ENCODE measurements at places on chromosomes 3 and 15.

DNA sequence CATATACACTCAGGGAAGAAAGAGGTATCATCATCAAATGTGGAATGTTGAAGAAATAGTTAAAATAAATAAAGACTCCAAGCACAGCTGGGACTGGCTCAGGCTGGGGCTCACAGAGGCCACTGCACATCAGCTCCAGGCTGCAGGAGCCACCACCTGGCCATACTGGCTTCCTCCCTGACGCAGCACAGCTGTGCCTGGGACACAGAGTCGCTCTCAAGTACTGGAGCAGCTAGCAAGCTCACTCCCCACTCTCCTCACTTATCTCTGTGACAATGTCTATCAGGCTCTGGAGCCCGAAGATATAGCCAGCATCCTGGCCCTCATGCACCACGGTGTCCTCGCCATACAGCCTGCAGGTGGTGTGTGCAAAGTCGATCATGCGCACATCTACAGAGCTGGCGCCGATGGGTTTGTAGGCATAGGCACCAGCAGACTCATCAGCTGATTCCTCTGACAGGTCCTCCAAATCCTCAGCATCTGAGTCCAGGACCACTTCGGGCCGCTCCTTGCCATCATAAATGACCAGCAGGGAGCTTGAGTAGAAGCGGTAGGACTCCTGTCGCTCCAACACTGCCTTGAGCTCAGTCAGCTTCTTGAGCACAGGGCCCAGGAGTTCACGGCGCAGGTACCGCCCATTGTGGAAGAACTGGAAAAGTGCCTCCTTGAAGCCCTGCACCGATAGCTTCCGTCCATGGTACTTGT lies 2.5 kb upstream of the NCKIPSD start:
- DNase-seq = no peak

DNA sequence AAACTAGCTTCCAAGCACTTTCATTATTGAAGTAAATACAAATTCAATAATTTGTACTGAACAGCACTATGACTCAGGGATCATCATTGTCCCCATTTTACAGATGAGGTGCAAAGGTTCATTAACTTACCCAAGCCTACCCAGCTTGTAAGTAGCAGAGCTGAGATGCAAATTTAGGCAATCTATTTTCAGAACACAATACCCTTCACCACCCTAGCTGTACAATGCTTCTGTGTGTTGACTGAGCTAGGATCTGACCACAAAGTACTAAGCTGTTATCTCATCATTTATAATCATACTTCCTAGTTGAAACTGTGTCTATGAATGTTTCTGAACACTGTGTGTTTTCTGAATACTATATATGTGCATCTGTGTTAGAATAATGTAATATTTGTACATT lies 3.2 kb upstream of the ILDR1 start:
- DNase-seq = no peak

- DNase-seq = no peak
Measured at GRCh38 chr15:43346305-43346704, 15.9 kb upstream of the LCMT2 start.

GRCh38 chr15:73711526-73711925 lies 27.3 kb downstream of the CD276 start:
- DNase-seq = no peak

DNA sequence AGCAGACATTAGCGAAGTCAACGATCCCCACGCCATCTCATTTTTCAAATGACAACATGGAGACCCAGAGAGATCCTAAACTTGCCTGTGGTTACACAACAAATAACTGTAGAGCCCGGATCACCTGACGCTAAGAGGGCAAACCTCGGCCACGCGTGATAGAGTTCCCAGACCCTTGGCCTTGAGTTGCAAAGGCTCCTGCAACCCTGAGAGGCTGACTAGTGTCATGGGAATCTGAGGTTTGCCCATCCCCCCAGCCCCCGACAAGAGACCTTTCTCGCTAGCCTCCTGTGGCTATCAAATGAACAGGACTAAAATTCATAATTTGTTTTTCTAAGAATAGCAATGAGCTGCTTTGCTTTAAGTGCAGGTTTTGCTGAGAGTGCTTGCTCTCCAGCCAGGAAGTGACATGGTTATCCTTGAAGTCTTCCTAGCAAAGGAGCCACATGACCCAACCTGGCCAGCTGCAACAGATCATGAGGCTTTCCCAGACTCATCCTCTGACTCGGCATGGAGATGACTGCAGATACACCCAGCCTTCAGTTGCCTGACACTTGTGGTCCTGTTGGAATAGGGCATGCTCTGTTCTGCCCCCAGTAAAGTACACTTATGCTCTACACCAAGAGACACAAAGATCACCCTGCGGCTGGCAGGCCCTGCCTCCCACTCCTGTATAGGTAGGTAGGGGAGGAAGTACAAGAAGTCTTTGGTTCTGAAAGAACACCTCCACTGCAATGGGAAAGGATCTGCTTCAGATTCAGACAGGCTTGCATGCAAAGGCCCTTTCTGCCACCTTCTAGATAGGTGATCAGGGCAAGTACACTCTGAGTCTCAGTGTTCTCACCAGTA lies 36.0 kb downstream of the MCF2L2 start:
- DNase-seq = no peak

DNA sequence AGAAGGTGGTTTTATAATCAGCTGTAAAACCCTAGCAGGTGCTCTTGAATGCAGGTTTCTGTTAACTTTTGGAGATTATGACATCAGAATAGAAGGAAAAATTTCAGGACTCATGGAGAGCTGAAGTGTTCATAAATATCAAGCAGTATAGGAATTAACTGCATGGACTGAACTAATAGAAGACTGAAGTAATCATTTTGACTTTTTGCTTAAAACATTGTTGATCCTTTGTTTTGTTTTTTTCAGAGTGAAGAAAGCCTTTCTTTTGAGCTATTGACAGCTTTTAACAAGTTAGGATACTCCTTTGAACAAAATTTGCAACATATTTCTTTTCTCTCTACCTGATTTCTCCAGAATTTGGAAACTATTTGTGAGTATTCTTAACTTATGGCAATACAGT lies 70.6 kb upstream of the DAZL start:
- no peak for DNase-seq

DNA sequence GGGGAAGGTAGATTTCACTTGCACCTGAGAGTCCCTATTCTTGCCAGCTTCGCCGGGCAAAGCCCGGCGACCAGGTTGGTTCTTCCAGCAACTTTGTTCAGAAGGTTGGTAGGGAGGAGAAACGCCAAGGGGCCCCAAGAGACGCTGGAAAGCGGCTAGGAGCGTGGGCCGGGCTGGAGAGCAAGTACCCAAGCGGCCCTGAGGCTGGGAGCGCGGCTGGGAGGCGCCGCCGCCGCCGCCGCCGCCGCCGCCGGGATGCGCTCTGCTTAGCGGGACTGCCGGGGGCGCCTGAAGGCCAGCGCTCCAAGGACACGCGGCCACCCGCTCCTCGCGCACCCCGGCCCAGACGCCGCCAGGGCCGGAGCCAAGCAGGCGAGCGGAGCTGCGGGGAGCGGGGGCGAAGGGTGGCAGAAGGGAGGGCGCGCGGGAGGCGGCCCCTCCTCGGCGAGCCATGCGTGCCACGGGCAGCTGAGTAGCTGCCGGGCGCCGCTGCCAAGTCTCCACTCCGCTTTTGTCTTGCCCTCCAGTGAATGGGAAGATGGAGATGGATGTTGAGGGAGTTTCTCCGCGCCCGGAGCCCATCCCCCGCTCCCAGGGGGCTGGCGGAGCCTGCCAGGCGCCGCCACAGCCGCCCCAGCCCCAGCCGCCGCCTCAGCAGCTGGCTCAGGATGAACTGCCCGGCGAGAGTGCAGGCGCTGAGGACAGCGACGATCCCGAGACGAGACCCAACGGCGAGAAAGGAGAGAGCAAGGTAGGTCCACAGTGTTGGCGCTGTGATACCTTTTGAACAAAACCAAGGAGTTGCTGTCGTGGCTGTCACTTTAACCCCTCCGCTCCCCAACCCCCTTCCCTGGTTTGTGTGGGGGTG lies 227.4 kb upstream of the AZI2 start:
- peak; percentile 42 for DNase-seq

DNA sequence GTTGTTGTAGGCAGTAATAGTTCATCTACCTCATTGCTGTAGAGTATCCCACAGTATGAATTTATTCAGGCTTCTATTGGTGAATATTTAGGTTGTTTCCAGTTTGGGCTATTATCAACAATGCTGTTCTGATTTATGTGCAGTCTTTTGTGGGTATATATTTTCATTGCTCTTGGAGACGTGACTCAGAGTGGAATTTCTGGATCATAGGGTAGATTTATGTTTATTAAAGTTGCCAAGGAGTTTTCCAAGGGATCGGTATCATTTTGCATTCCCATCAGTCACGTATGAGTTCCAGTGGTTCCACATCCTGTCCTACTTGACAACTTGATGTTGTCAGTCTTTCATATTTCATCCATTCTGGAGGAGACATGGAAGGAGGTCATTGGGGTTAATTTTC lies 8.4 kb upstream of the HRH1 start:
- DNase-seq = no peak

DNA sequence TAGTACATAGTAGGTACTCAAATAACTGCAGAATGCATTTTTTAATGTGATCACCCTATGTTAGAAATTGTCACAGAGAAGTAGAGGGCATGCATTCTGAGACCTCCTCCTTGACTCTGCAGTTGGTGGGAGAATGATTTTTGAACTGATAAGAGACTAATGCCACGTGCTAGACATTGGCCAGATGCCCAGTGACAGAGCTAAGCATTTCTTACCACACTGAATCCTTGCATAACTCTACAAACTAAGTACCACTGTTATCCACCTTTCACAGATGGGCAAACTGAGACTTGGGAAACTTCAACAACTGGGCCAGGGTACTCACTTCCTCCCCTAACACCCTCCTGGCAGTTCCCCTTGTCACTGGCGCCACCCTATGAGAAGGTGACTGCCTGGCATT lies 33.5 kb upstream of the SPATA12 start:
- DNase-seq = no peak

DNA sequence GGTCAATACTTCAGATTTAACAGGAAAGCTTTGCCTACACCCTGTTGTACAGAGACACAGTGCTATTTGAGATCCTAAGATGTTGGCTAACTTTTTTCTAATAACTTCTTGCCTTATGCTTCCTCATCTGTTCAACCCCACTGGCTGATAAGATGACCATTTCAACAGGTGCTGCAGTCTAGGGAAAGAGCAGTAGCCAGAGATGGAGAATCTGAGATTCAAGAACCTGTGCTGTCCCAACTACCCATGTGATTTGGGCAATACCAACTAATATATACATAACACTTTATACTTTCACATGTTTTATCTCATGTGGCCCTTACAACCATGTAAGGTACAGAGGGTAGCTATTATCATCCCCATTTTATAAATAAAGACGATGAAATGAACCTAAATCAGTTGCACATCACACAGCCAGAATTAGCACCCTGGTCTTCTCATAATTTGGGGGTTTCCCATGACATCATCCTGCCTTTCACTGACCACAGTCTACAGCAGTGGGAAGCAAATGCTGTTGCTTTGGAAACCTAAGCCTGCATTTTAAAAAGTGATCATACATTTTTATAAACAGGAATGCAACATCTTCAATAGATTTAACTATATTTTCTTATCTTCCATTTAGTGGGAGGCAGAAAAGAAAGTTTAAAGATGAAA lies 9.7 kb downstream of the TTC23 start:
- no peak for DNase-seq
